CD4-positive, alpha-beta T cell treated with Interleukin-17A for 1 hour (primary cell): ENCODE measurements at places on chromosomes 6 and 20.

DNA sequence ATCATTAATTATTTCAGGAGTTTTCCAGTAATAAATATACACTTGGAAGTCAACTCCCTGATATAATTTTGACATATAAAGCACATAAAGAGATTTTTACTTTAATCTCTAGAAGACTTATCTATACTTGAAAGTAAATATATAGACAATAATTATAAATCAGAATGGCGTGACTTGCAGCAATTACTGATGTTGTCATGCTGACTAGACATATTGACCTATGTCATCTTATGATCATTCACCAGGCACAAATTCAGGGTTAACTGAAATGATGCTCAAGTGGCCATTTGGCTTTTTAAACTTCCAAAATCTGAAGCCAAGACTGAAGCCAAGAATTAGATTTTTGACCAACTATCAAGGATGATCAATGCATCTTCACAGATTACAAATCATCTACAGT, 192.2 kb downstream of the MCHR2 start:
- no peak for DNase-seq

DNA sequence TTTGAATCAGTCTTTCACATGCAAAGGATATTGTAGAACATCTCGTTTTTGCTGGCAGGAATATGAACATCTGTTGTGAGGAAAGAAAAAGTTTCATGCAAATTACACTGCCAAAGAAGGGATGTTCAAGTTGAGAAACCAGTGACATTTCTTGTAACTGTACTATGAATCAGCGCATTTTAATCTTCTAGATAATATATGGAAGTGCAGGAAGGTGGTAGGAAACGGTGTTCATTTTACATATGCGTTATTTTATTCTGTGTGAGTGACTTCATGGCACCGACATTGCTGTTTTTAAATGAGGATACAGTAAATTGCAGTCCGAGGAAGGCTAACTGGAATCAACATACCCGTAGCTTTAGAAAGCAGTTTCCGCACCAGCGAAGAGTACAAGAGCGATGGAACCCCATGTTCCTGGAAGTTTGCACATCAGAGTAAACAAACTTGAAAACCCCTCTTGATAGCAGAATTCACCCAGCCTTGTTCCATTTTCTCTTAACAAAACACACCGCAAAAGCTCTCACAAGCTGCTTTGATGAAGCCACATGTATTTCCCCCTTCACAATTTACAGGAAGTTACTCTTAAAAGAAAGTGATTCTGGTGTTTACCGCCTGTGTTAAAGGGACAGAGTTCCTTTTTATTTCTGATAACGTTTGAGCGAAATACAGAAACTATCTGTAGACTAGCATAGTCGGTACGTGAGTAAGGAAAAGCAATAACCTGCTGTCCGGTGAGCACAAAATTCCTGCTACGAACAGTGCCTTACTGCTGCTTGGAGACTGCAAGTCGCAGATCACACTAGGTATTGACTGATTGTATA, 11.5 kb downstream of the PRDM1 start:
- peak; percentile 89 for DNase-seq

DNA sequence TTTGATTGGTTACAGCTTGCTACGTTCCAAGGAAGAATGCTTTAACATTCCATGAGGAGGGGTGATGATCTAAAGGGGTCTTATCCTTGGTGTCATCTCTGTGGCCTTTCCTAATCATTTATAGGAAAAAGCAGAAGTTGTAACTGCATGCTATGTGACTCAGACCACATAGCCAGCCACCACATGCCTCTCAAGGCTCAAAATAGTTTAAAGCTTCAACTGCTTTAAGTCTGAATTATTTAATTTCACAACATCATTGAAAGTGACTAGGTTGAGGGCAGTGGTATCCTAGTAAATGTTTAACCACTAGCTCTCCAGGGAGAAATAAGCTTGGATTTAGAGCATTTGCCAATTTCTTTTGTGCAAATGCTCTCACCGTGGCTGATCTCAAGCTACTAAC, 29.7 kb downstream of the MC3R start:
- no peak for DNase-seq

DNA sequence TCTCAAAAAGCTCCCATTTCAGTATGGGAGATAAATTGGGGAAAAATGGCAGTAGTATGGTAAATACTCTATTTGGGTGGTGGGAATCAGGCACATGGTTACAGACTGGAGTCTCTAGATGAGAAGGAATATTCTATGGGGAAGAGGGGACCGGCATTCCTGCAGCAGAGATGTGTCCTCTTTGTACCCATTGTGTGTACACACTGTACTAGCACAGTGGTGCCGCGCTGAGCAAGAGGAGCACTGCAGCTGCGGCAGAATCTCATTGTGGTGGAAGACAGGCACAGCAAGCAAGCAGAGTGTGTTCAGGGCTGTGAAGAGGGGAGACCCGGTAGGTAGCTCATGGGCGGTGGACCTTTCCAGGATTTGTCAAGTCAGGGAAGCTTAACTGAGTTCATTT, 13.0 kb downstream of the AFDN start:
- DNase-seq = no peak

- DNase-seq = no peak
Measured at GRCh38 chr6:37435373-37435772, 2.4 kb downstream of the CMTR1 start.

GRCh38 chr6:14275493-14275851, 157.9 kb downstream of the CD83 start:
- no peak for DNase-seq

DNA sequence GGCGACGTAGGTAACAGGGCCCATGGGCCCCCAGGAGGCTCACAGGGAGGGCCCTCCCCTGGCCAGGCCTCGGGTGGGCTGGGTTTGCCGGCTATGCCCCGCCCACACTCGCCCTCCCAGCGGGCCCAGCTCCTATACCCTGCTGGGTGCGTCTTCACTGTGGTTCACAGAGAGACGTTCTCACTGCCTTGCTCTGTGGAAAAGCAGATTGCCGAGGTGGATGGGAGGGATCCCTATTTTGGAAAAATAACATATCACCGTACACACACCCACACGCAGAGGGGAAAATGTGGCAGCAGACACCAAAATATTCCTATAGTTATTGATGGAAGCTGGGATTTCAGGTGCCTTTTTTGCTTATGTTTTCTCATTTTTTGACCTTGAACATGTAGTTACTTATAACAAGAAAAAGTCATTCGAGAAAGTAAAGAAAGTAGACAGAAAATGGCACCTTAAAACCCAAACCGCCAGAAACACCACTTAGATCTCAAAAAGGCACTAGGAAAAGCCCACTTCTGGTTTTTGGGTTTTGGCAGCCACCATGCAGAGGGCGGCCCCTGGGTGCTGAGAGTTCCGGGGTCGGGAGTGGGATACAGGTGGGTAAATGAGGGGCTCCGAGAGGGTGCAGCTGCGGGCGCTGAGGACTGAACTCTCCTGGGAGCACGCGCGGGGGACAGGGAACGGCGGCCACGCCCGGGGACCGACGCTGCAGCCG, 49.4 kb downstream of the TMEM242 start:
- peak; percentile 78 for DNase-seq

DNA sequence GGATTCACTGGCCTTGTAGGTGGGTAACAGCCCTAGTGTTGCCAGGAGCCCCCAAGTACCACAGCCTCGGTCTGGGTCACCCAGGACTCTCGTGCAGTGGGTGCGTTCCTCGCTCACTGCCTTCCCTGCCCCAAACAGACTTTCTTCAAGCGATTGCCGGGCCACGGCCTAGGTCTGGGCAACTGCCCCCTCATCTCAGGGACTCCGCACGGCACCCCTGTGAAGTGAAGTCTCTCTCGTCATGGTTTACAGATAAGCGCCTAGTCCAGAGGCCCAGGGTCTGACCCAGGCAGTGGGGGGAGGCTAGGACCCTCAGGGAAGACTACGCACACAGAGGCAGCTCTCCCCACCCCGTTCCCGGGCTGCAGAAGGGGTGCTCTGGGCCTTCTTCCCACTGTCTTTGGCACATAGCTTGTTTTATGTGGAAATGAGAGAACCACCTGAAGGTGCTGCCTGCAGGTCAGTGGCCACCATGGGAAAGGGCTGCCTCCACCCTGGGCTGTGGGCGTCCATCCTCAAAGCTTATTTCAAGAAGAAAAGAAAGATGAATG, 220.8 kb downstream of the ERMARD start:
- no peak for DNase-seq

DNA sequence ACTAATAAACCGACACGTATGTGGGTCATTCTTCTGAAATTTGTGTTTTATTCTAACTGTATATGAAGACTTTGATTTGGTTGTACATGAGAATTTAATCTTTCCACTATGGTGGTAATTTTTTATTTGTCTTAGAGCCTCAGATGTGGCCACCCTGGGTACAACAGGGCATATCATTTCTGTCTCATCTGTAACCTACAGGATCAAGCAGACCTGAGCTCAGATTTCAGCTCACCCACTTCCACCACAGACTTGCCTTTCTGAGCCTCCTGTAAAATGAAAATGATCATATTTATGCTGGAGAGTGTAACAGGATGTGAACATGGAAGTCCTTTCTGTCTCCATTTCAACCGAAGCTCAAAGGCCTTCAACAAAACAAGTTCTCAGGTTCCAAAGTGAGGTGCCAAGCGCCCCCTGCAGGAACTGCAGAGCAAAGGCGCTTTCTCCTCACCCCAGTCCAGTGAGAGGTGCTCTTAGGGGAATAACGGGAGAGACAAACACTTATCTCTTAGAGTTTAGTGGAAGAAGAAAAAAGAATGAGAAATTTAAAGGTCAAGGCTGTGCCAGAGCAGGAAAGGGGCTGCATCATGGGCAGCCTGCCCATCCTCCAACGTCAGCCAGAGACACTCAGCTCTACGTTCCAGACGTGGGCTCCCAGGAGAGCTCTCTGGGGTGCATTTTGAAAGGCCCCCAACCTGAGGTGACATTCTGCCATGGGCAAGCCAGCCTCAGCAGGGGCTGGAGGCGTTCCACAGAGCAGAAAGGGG, 23.0 kb upstream of the CD24 start:
- peak; percentile 47 for DNase-seq

GRCh38 chr6:46023216-46023915, 7.7 kb upstream of the CLIC5 start:
- DNase-seq = no peak

DNA sequence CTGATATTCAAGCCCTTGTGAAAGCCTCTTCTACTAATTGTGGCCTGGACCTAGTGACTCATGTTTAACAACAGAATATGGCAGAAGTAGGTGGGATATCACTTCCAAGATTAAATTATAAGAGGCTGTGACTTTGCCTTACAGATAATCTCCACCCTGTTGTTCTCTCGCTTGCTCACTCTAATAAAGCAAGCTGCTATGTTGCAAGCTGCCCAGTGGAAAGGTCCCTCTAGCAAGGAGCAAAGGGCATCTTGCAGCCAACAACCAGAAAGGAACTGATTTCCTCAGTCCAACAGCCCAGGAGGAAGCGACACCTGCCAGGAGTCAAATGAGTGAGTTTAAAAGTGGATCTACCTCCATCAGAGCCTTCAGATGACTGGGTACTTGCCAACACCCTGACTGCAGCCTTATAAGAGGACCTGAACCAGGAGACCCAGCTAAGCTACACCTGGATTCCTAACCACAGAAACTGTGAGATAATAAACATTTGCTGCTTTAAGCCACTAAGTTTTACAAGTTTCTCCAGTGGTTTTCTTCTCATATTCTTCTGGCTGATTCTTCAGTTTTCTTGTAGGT, 112.6 kb downstream of the FRK start:
- no peak for DNase-seq

DNA sequence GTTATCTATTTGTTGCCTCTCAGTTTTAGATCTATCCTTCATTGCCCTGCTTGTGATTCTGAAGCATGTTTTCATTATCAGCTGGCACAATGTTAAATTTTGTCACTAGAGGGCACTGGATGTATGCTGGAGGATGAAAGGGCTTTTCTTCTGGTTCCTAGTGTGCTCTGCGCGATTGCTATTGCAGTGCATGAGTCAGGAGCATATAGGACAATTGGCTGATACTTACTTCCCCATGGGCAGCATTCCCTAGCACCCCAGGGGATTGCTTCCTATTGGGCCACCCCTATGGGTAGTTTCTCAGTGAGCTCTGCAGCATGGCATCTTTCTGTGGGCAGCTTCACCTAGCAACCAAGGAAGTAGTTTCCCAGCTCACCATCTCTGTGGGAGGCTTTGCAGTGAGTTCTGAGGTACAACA, 280.3 kb upstream of the SYNCRIP start:
- peak; percentile 16 for DNase-seq

- no peak for DNase-seq
Measured at GRCh38 chr6:122472022-122472340, 374 bp upstream of the SERINC1 start.

GRCh38 chr20:36144336-36144735, 10.2 kb upstream of the EPB41L1 start:
- no peak for DNase-seq

DNA sequence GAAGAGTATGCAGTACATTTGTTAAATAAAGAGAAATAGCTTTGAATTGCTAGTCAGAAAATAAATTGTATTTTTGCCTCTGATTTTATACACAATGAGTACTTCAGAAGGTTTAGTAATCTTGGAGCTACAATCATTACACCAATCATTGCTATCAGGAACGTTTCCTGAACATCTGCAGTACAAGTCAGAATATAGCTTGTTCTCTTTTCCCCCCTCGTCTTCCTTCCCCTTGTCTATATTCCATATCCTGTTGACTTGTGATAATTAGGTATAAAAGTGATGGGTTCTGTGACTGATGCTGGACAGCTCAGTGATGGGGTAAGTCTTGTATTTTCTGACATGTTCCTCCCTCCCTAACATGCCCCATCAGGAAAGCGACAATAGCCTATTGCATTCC, 94.0 kb downstream of the AHI1 start:
- DNase-seq = no peak

- no peak for DNase-seq
Measured at GRCh38 chr20:991850-992249, 10.3 kb downstream of the RSPO4 start.

DNA sequence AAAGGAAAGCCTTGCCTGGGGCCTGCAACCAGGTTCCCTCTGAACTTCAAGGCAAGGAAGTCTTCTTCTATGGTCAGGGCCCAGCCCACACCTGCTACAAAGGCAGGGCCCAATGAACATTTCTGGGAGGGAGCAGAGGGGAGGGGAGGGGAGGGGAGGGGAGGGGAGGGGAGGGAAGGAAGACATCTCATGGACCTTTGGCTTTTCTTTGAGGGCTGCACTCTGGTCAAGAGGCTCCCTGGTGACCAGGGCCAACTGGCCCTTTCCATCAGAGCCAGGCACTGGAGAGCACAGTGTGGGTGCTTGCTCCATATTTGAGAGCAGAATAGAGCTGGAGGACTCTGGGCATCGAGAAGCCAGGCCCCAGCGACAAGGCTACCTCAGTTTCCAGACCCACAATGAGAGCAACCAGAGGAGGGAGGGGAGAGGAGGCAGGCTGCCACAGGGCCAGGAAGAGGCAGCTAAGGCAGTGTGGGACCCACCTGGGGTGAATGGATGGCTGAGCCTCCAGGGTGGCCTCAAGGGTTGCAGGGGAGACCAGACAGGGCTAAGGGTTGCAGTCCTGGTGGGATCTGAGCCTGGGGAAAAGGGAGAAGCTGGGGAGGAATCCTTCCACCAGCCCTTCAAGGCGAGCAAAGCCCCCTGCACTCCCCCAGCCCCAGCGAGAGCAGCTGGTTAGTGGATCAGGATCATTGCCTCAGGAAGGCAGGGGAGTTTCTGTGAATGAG, 84.8 kb downstream of the MRPL14 start:
- no peak for DNase-seq

- no peak for DNase-seq
Measured at GRCh38 chr6:134035823-134036296, 16.6 kb downstream of the SLC2A12 start.

GRCh38 chr20:24786646-24787045, 162.4 kb upstream of the CST7 start:
- DNase-seq = no peak
